ENCODE measurements at places on chromosomes 2 and 18. TPM values are rescaled to one million over a fixed set of nuclear protein-coding genes. Genes with fewer than 3 reads are reported as not detected.

The TLX2 gene
- total RNA-seq: 0.12 TPM

The NXPH2 gene
- not detected for total RNA-seq

DNA sequence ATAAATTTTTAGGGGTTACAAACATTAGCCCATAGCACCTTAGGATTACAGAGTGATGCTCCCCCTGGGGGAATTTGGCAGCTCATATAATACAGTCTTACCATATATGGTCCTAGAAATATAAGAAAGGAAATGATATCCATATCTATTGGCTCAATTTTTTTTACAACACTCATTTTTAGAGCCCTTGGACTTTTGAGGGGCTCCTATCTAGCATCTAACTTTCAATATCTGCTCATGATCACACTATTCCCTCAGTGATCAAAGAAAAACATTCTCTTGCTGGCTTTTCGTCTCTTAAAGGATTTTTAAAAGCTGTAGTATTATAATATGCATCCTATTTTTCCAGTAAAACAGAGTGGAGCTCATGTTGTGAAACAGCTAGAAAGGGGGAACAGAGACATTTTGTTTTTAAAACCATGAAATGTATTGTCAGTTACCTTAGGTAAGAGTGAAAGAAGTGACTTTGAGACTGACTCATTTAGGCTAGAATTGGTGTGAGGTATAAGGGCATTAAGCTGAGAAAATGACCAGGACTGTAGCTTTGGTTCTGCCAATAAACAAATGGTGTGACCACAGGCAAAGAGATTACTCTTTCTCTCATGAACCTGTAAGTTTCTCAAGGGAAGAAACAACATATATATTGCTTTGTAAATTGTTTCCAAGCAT is 65.8 kb downstream of the ALPK2 start:
- DNase-seq: no peak

The ZRANB3 gene
- 4.8 TPM for total RNA-seq

The ASXL3 gene
- total RNA-seq: 12.2 TPM

- no peak for DNase-seq
Measured at GRCh38 chr2:13034861-13035260, 318.1 kb downstream of the TRIB2 start.

The ANTXR1 gene
- total RNA-seq: 142 TPM
